ENCODE measurements at places on chromosomes 12 and 14.

GRCh38 chr12:53059434-53060063 is 9.7 kb downstream of the TNS2 start:
- H3K27ac ChIP-seq, result no peak overlapping the region
- H3K36me3 ChIP-seq, result no peaks in the 10 kb centered on the region

- no peak for DNase-seq
- H3K4me3 ChIP-seq, result no peak overlapping the region
- no peaks in the 10 kb centered on the region for H3K4me1 ChIP-seq
- no peak overlapping the region for H3K27ac ChIP-seq
These were observed 109.7 kb upstream of the MDGA2 start for GRCh38 chr14:47785058-47785457.

DNA sequence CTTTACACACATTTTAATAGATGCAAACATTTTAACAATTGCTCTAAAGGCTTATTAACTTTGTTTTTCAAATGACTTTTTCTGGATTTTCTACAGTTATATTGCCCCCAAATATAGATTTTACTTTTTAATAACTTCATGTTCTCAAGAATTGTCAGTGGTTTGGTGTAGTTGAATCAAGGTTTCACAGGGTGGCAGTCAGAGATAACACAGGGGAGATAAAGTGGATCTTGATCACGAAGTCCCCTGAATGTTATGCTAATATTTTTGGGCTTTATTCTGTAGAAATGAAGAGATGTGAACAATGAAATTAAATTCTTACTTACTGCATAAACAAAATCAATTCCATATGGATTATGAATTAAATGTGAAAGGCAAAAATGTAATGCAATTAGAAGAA is 248.1 kb downstream of the AEBP2 start:
- no peak overlapping the region for H3K27ac ChIP-seq
- no peak for DNase-seq
- H3K4me3 ChIP-seq, result no peak overlapping the region
- no peaks in the 10 kb centered on the region for H3K4me1 ChIP-seq

GRCh38 chr12:71125515-71125914 is 32.3 kb downstream of the TSPAN8 start:
- no peaks in the 10 kb centered on the region for H3K4me1 ChIP-seq
- H3K27me3 ChIP-seq, result no peaks in the 10 kb centered on the region
- H3K36me3 ChIP-seq, result no peaks in the 10 kb centered on the region
- H3K27ac ChIP-seq, result no peak overlapping the region
- H3K4me3 ChIP-seq, result no peak overlapping the region

- H3K36me3 ChIP-seq, result no peaks in the 10 kb centered on the region
- no peak for DNase-seq
- no peak overlapping the region for H3K27ac ChIP-seq
These were observed 22.0 kb upstream of the TSPAN9 start for GRCh38 chr12:3055026-3055703.

GRCh38 chr14:78567343-78567742 is 397.2 kb downstream of the NRXN3 start:
- no peaks in the 10 kb centered on the region for H3K4me1 ChIP-seq
- no peaks in the 10 kb centered on the region for H3K36me3 ChIP-seq
- no peaks in the 10 kb centered on the region for H3K27me3 ChIP-seq
- H3K4me3 ChIP-seq, result no peak overlapping the region
- DNase-seq, result no peak

GRCh38 chr12:49059299-49060171 is 1.1 kb downstream of the KMT2D start:
- DNase-seq, result peak; percentile 31
- no peaks in the 10 kb centered on the region for H3K27me3 ChIP-seq
- peak overlapping the region; percentile 89 for H3K4me3 ChIP-seq
- H3K4me1 ChIP-seq, result peaks cover 24% of the 10 kb centered on the region
- H3K27ac ChIP-seq, result no peak overlapping the region

DNA sequence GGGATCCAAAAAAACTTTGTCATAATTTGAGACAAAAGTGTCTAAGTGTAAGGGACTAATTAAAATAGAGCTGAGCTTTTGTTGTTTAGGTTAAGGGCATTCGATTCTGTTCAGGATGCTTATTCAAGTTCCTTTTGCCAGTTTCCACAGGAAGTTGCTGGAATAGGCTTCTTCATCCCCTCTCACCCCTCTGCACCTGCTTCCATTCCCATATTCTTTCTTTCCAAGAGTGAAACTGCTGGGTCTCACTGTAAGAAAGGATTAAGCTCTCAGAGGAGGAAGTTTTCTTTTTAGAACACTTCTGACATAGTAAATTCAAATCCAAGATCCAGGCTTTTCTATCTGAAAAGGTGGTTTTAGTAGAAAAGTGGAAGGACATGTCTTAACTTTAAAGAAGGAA is 61.4 kb downstream of the POLR3B start:
- H3K27me3 ChIP-seq, result no peaks in the 10 kb centered on the region
- H3K4me3 ChIP-seq, result no peak overlapping the region
- no peak overlapping the region for H3K27ac ChIP-seq
- no peak for DNase-seq
- no peaks in the 10 kb centered on the region for H3K4me1 ChIP-seq

- no peaks in the 10 kb centered on the region for H3K4me1 ChIP-seq
- no peak for DNase-seq
- no peaks in the 10 kb centered on the region for H3K27me3 ChIP-seq
These were observed 10.2 kb upstream of the NYNRIN start for GRCh38 chr14:24388474-24389179.

- peaks cover 87% of the 10 kb centered on the region for H3K4me1 ChIP-seq
- H3K27ac ChIP-seq, result peak overlapping the region; percentile 96
- peak overlapping the region; percentile 41 for H3K4me3 ChIP-seq
- peak; percentile 92 for DNase-seq
- 0 out of 2 replicates have a peak, but pooled peaks cover 3% of the 10 kb centered on the region for H3K36me3 ChIP-seq
These were observed 11.7 kb downstream of the HDAC7 start for GRCh38 chr12:47808050-47808449.

GRCh38 chr12:75939016-75939642 is 92.4 kb downstream of the PHLDA1 start:
- H3K4me3 ChIP-seq, result no peak overlapping the region
- no peak overlapping the region for H3K27ac ChIP-seq
- H3K4me1 ChIP-seq, result peaks cover 14% of the 10 kb centered on the region
- no peaks in the 10 kb centered on the region for H3K27me3 ChIP-seq

DNA sequence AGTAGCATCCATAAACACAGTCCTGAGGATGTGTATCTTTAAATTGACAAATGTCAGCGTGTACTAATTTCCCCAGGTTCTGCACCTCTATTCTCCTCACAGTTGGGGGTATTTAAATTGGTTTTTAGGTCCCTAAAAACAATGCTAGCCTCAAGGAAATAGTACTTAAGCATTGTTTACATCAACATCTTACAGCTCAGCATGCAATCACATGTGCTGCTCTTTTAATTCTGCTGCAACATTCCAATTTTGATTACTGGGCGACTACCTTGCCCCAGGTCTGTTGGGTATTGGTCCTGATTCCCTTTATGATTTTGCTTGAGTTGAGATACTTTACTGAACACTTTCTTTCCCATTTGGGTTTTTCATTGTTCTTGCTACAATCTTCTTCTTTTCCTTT is 616.6 kb downstream of the CCER1 start:
- H3K27ac ChIP-seq, result no peak overlapping the region
- no peak for DNase-seq
- H3K4me1 ChIP-seq, result no peaks in the 10 kb centered on the region
- H3K4me3 ChIP-seq, result no peak overlapping the region

DNA sequence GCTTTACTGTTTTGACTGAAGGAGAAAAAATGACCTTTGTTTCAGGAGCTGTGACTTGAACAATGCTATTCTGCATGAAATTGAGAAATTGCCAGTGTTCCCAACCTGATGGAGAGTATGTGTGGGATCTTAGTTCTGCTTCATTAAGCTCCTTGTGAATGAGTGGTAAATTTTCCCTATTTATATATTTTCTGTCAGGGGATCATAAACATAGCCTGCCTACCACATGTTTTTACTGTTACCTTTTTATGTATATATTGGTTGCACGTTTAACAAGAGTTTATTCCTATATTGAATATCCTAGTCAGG is 271.7 kb downstream of the PDZRN4 start:
- no peaks in the 10 kb centered on the region for H3K27me3 ChIP-seq
- DNase-seq, result no peak
- no peak overlapping the region for H3K27ac ChIP-seq

DNA sequence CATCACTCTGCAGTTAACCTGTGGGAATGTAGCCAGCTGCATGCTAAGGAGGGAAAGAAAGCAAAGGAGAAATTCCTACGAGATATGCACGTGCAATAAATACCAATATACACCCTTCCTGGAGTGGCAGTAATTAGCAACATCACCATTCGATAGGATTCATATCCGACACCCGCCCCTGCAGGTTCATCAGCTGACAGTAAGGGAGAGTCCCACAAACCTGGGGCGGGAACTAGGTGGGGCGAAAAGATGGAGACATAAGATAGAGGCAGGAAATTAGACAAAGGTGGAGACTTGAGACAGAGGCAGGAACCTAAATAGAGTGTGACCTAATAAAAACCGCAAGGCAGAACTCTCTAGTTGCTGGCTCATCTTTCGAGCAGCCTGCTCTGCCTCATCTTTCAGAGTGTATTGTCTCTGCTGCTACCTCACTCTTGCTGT is 51.6 kb downstream of the PLEKHG3 start:
- H3K27ac ChIP-seq, result no peak overlapping the region
- H3K27me3 ChIP-seq, result no peaks in the 10 kb centered on the region
- H3K4me3 ChIP-seq, result no peak overlapping the region
- no peaks in the 10 kb centered on the region for H3K4me1 ChIP-seq
- H3K36me3 ChIP-seq, result no peaks in the 10 kb centered on the region

DNA sequence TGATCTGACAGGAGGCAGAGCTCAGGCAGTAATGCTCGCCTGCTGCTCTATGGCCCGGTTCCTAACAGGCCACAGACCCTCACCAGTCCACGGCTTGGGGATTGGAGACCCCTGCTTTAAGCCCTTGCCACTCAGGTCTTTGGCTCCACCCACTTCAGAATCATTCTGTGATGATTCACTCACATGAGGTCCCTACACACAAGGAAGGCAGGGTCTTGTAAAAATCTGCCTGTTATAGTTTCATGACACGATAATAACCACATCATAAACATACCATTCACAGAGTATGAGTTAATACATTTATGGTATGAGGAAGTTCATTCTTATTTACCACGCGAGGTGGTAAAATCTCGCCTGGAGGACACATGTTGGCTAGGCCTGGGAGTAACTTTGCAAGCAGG is 29.0 kb upstream of the MAX start:
- no peak for DNase-seq
- H3K36me3 ChIP-seq, result no peaks in the 10 kb centered on the region
- no peak overlapping the region for H3K27ac ChIP-seq
- no peaks in the 10 kb centered on the region for H3K27me3 ChIP-seq
- H3K4me3 ChIP-seq, result no peak overlapping the region
- no peaks in the 10 kb centered on the region for H3K4me1 ChIP-seq

DNA sequence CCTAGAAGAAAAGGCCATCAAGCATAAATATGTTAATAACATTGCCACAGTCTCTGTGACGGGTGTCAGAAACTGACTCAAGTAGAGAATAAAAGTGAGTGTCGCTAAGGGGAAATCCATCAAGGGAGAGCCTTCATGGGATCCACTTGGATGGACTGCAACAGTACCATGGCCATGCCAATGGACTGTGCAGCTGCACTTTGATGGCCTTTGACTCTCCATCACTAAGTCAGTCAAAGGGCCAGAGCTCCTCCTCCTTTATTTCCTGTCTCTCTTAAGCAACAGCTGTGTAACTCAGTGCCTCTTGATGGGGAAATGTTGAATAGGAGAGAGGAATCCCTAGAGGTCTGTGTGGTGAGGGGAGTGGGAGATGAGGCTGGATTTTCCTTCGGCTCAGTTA is 335.2 kb downstream of the BMP4 start:
- 0 out of 2 replicates have a peak, but pooled peaks cover 6% of the 10 kb centered on the region for H3K4me1 ChIP-seq
- H3K27ac ChIP-seq, result no peak overlapping the region
- no peaks in the 10 kb centered on the region for H3K27me3 ChIP-seq

DNA sequence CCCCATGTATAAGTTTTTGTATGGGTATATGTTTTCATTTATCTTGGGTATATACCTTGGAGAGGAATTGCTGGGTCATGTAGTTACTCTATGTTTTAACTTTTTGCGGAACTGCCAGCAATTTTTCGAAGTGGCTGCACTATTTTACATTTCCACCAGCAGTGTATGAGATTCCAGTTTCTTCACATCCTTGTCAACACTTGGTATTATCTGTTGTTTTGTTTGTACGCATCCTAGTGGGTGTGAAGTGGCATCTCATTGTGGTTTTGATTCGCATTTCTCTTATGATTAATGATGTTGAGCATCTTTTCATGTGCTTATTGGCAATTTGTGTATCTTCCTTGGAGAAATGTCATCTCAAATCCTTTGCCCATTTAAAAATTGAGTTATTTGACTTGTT is 6.9 kb downstream of the ANKRD13A start:
- H3K4me3 ChIP-seq, result no peak overlapping the region
- H3K27ac ChIP-seq, result peak overlapping the region; percentile 59
- DNase-seq, result no peak
- H3K27me3 ChIP-seq, result no peaks in the 10 kb centered on the region

DNA sequence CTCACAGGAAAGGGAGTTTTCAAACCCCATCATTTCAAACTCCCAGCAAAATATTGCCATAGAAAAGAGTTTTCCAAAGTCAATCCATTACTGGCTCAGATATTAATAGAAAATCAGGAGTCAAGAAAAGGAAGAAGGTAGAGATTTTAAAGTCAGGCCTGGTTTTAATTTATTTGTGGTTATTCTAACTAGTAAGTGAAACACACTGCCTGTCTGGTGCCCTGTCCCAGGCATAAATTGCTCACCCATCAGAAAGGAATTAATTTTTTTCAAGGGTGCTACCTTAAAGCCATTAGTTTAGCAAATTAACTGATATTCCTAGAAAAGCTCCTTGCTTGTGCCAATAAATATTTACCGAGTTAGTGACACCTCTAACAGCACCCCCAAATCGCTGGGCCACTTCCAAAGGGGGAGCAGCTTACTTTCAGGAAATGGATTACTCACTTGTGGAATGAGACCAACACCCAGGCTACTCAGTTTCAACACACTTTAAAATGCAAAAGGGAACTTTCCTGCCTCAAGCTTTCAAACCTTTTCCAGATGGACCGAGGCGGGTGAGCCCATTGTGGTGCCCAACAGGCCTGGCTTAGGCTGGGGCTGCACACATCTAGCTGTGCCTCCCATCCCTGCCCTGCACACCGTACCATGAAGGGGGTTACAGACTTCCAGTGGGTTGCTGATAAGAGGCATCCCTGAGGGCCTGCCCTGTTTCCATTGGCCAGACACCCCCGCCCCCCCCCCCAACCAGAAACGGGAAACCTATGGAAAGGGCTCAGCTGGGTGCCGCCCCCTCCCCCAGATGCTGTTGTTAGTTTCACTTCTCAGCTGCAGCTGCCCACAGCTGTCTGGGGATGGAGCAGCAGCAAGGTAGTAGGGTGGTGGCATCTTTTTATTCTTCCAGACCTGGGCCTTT is 117.2 kb downstream of the SAMD4A start:
- no peak for DNase-seq
- no peaks in the 10 kb centered on the region for H3K27me3 ChIP-seq
- no peaks in the 10 kb centered on the region for H3K36me3 ChIP-seq
- H3K4me1 ChIP-seq, result peaks cover 4% of the 10 kb centered on the region

Data from MM.1S (cell line).